ENCODE measurements at places on chromosomes 13 and 19.

DNA sequence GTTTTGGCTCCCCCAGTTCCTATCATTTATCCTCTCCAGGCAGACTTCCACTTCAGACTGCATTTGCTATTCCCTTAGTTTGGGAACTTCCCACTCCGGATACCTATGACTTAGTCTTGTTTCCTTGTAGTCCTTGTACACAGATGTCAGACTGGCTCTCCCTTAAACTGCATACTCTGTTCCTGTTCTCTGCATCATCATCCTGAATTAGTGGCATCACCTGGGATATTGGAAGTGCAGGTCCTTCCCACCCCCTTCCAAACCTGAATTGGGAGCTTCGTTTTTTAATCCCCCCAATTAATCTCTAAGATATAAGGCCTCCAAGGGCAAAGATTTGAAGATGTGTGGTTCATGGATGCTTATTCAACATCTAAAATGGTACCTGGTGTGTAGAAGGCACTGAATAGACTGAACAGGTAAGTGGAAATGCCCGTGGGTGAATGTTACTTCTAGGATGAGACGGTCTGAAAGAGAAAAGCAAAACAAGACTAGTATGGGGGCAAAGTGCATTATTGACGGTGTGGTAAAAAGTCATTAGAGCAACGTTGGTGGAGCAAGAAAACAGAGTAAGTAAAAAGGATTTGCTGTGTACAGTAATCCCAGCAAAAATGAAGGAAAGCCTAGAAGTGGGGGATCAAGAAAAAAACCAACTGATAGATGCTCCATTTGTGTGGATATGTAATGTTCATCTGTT is 9.6 kb downstream of the MIR17HG start:
- DNase-seq, result no peak

GRCh38 chr13:36190771-36191170 is 23.6 kb downstream of the SOHLH2 start:
- no peak for DNase-seq

- no peak for DNase-seq
These were observed 42.5 kb downstream of the DNM2 start for GRCh38 chr19:10760273-10760944.

DNA sequence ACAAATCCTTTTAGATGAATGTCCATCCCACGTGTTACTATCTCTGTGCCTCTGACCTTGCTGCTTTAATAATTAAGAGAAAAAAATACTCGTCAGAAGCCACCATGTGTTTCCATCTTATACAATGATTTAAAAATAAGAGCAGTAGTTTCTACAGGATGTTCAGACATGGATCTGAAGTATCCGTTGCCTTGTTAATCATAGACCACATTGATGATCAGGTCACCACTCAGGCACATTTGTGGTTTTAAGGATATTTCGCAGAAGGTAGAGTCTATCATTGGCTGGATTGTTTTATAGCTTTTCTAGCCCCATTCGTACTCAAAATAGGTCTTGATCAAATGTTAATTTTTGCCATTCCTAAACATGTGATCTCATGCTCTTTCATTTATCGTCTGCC is 710.0 kb upstream of the ARGLU1 start:
- no peak for DNase-seq

DNA sequence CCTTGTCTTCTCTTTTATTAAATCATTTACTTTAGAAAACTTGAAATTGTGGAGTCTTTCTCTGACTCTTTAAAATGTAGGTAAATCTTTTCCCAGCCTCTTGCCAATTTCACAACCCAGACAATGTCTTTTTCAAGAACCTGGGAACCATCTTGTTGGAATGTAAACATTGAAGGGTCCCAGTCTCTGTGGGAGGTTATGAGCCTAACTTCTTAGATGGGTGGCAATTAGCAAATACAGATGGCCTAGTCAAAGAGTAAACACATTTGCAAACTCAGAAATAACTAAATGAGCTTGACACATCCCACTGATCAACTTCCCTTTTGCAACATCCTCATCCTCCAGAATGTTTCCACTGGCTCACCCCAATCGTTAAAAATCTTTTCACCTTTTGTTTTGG is 721.0 kb downstream of the PCDH9 start:
- no peak for DNase-seq

- DNase-seq, result no peak
These were observed 68.7 kb downstream of the RASL11A start for GRCh38 chr13:27339299-27339698.
